NCI-H187 treated with DMSO at 0.1 percent for 48 hours (cell line): ENCODE measurements at places on chromosomes 3 and 15.

DNA sequence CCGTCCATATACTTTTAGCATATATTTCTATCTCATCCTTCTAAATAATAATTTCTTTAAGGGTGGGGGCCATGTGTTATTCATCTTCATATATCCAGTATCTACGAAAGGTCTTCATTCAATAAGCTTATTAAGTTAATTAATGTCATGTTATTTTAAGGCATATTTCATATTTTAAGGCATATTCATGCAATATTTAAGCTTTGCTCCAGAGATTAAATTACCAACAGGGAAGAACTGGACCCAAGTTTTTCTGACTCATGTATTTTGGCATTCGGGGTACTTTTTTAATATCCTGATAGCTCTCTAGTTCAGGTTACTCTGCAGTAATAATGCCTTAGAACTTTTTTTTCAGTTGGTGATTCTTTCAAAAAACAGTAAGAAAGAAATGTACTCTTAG, 27.4 kb downstream of the PHC3 start:
- no peak for DNase-seq

- DNase-seq, result no peak
Observed at GRCh38 chr3:8387571-8387970, 114.1 kb upstream of the LMCD1 start.

- DNase-seq, result no peak
Observed at GRCh38 chr15:41337631-41338522, 5.2 kb downstream of the NUSAP1 start.

GRCh38 chr3:73115806-73116205, 54.3 kb downstream of the EBLN2 start:
- DNase-seq, result no peak

DNA sequence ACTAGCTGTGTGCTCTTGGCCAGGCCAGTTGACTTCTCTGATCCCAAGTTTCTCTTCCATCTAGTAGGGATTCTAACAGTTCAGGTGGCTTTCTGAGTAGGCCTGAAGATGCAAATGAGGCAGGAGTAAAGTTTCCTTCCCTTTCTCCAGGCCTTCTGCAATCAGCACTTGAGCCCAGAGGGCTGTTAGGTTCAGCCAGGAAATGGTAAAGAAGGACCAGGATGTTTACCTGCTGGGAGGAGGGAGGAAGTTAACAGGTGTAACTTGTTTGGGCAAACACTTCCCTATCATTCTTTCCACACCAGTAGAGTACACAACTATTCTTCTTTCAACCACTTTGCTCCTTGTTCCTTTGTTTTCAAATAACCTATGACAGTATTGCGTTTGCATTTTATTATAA, 13.3 kb upstream of the TNFSF10 start:
- no peak for DNase-seq

DNA sequence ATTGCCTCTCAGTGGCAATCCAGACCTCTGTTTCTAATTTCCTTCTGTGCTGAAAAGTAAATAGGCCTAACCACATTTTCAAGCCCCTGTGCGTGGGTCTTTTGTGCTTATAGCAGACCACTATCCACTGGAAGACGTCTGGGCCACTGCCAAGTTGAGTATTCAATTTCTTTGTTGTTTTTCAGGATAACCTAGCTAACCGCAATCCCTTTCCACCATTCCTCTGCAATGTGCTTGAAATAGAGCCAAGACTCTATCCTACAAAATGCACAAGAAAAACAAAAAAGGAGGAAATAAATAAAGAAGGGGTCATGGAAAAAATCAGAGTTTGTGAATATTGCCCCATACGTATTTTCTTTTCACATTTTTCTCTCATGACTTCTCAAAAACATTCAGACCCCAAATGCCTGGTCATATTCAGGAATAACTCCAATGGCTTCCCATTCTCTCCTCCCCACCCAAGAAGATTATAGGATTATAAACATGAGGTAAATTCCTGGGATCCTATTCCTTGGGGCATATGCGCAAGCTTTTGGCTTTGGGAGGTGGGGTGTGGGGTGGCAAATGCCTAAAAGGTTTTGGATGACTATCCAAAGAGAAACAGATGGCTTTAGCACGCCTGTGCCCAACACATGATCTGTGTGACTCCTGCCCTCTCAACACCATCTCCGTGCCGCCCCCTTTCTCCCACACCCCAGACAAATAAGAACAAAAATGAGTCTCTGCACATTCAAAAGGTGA, 217.9 kb upstream of the THBS1 start:
- peak; percentile 13 for DNase-seq

DNA sequence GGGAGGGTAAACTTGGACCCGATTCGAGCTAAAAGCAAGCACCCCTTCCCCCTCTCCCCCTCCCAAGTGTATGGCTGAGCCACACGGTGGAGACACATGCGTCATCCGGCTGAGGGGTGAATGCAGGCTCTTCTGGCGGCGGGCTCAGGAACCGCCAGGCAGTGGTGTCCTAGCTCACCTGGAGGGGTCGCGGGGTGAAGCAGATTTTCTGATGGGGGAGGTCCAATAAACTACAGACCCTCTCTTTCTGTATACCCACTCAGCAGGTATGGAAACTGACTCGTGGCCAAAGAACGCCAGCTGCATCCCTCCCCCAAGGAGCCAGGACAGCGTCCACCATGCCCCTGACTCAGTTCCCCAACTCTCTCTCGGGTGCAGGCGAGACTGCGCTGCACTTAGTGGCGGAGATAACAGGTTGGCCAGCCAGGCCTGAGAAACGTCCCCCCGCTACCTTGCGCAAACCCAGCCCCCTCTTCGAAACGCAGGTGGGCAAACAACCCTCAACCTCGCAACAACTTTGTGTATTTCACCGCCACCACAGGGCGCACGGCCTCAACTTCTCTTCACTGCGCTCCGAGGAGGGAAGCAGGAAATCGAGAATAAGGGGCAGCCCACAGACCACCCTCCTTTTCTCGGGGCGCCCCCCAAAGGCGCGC, 1.3 kb downstream of the MAGI1 start:
- no peak for DNase-seq

- no peak for DNase-seq
Observed at GRCh38 chr3:73315706-73316105, 254.2 kb downstream of the EBLN2 start.

DNA sequence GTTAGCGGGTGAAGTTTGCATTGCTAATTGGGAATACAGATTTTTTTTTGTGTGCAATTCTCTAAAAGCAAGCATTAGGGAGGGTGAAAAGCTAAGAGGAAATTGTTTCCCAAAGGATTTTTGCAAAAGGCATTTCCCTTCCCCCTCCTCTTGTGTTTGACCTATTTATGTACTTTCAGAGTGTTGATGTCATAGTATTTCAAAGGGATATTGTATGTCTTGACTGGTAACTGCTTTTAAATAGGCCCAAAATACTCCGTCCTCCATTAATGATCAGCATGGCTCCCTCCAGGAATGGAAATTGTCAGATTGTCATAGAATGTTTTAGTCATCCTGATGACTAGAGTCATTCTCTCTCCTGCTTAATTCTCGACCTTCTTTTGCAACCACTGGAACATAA, 32.4 kb downstream of the TRIM71 start:
- DNase-seq, result no peak

GRCh38 chr15:41713047-41713446, 52.8 kb downstream of the MGA start:
- DNase-seq, result no peak

DNA sequence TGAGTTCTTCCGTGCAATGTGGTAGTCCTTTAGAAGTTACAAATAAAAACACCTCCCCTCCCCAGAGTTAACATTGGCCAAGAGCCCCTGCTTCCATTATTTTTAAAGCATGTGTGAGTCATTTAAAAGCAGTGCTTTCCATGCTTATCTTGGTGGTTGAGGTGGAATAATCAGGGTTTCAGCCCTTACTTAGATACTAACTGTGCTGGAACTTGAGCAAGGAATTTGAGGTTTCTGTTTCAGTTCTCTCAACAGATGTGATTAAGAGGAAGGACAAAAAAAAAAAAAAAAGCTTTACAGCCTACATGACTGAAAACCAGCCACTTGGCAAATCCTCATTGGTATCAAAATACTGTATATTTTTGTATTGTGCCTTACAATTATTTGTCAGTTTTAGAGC, 64.5 kb downstream of the CGNL1 start:
- DNase-seq, result no peak

DNA sequence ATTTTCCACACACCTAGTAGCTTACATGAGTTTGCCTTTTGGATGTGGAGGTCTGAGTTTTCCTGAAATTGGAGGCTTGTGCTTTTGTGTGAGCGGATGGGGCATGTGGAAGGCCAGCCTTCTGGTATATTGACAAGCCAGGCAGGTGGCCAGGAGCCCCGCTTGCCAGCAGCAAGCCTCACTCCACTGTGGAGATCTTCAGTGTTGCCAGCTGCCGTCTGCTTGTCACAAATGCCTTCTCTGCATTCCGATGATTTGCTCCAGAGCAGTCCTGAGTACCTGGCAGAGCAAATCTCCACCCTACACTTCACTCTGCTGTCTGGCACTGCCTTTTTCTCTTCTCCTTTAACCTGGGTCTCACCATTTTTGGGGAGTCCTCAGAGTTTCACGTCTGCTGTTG, 29.1 kb upstream of the CHST2 start:
- no peak for DNase-seq

GRCh38 chr3:38142959-38143358, 4.5 kb downstream of the MYD88 start:
- no peak for DNase-seq

DNA sequence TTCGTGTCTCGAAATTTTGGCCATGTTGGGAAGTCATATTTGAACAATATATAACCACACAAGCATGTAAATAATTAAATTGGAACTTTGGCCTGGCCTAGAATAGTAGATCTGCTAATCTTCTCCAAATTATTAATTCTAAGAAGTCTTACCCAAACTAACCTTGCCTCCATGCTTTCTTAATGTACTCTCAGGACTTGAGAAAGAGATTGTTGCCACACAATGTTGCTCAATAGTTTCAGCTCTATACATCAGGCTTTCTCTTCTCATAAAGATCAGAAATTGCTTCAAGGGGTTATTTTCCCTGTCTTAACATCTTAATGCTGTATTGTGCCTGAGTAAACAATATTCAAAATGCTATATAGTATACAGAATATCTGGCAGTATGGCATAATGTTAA, 202.7 kb upstream of the LRIG1 start:
- no peak for DNase-seq

DNA sequence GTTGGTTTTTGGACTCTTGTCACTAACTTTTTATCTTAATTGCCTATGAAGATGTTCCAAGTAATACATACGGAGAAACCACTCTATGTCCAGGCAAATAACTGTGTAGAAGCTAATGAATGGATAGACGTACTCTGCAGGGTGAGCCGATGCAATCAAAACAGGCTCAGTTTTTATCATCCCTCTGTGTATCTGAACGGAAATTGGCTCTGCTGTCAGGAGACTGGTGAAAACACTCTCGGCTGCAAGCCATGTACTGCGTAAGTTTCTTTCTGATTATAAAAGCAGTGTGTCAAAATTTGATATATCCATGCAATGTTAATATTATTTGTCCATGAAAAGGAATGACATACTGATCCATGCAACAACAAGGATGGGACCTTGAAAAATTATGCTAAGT, 121.6 kb downstream of the RASA2 start:
- DNase-seq, result no peak

DNA sequence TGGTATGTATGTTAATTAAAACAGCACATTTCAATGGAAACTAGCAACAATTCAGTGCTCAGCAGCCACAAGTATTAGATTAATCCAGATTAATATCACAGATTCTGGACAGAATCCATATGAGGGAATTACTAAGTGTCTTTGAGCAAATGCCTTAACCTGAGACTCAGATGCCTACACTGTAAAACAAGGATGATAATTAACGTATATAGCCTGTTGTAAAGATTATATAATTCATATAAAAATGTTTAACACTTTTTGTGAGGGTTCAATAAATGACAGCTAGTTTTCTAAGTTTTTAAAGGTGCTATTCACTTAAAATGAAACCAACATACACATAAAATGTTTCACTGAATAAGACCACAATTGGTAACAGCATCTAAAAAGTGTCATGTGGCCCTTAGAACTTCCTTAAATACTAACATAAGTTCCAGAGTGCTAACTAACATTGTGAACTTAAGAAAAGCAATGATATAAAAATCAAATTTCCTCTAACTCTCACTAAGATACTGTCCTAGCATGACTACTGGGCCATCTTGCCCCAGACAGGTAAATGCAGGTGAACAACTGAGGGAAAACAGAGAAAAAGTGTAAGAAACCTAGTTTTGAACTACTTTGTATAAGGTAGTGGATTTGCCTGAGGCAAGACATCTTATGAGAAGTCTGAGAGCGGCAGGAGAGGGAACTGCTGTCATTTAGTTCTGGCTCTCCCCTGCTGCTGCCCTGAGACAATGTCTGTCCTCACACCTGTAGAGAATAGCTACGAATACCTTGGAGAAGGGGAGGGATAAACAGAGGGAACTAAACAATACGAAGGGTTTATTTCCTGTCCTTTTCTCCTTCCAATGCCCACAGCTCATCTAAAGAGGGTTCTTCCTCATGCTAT, 151.3 kb downstream of the ADAM10 start:
- no peak for DNase-seq

- no peak for DNase-seq
Observed at GRCh38 chr3:27721717-27722564, at the start of gene EOMES. Gene EOMES, minus strand, starts transcription at chr3:27722323. Its CDS starts 29 bp downstream, at chr3:27722294.

DNA sequence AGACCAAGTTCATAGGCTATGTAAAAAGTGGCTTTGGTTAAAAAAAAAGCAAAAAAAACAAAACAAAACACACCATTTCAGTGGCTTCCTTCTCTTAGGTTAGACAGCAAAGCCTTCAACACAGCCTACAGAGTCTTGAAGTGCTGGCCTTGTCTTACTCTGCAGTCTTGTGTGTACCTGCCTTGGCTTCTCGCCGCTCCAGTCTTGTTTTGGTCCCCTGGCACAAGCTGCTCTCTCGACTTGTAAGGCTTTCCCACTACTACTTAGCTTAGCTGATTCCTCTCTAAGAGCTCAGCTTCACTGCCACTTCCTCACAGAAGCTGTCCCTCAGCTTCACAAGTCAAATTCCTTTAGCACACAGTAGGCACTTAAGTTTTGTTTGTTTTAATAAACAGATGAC, 63.0 kb downstream of the ST3GAL6 start:
- no peak for DNase-seq

GRCh38 chr3:141544697-141545096, 57.9 kb downstream of the RASA2 start:
- DNase-seq, result no peak

GRCh38 chr15:31335989-31336592, 9.5 kb downstream of the KLF13 start:
- no peak for DNase-seq

- DNase-seq, result no peak
Observed at GRCh38 chr3:184334470-184335158, 2.8 kb upstream of the FAM131A start.

DNA sequence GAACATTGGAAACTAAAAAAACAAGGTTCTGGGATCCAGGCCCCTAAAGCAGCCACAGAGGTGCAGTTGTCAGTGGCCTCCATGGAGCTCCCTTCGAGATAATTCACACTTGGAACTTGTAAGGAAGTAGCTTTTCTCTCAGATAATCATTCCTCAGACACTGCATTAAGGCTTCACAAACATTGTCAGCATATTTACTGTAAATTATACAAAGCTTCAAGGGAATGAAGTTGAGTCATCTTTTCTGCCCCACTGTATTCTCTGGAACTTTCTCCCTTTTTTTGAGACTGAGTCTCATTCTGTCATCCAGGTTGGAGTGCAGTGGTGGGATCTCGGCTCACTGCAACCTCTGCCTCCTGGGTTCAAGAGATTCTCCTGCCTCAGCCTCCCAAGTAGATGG, 7.1 kb downstream of the BLOC1S6 start:
- DNase-seq, result no peak
